ENCODE measurements at places on chromosomes 11 and 22. TPM values are rescaled to one million over a fixed set of nuclear protein-coding genes. Genes with fewer than 3 reads are reported as not detected.

GRCh38 chr11:126511475-126512115, 156.1 kb downstream of the ST3GAL4 start:
- DNase-seq: no peak

GRCh38 chr22:50031189-50032091, 18.9 kb upstream of the IL17REL start:
- no peak for DNase-seq

- no peak for DNase-seq
These were observed 5.0 kb upstream of the CCND1 start for GRCh38 chr11:69635804-69636511.

ILK gene
- 298 TPM for total RNA-seq

DNA sequence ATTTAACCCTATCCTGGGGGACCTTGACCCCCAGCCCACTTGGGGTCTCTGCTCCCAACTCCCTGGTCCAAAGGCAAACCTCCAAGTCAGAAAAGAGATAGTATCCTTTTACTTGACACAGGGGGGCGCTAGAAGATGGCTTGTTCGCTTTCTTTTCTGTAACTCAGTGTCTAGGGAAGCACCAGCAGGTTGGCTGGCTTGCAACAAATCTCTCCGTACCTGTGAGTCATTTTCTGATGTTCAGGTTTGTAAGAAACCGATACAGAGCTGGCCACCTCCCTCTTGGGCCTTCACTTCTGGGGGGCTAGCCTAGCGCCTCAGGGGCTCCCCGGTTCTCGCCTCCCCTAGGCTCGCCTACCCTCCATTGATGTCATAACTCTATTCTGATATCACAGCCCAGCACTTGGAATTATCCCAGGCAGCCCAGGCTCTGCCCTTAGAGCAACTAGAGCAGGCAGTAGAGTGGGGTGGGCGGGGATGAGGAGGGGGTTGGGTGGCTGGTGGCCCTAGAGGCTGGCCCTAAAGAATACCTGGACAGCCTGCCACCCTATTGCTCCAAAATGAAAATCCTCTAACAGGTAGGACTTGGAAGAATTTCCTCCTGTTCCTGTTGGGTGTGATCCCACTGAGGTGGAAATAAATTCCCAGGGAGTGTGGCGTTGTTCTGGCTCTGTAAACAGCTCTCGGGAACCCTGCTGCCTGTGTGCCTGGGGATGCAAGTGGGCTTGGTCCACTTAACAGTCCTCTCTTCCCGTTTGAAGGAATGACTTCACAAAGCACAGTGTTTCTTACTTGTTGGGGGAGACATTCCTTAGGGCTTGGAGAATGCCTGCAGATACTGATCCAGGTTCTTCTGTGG, 69.4 kb downstream of the OSBP2 start:
- peak; percentile 79 for DNase-seq

NFAM1 gene
- not detected for total RNA-seq

DNA sequence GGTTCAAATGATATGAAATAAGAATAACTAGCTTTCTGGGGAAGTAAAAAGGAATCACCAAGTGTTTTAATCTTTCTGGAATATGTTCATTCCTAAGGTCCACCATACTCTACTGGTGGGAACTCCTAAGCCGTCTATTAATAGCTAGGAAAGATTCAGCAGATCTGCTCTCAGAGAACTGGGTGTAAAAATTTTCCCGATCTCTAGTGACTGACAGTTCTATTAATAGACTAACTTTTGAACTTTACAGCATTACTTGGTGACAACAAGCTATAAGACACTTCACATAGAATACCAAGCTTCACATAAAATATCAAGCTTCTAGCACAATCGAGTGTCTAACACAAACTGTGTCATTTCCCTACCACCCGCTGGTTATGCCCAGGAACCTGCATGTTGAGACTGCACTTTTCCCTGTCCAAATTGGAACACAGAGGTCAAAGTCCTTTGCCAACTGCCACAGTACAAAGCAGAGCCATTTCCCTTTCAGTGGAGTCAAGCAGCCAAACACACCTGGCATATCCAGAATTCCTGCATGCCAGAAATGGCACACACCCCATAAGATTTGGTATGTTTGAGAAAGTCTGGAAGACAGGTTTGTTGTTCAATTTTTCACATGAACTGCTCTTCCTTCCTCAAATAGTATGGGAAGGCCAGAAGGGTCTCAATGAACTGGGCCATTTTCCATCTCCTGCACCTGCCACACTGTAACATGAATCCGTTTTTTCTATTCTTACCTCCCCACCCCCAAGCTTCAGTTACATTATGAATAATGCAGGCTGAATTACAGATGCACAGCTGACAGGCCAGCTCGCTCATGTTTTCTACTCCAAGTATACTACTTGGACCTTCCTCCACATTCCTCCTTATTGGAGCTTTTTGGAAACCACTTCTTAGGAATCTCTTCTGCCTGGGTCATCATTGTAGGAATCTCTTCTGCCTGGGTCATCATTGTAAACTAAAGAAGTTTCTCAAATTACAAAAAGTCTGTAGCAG, 3.7 kb downstream of the OSBP start:
- DNase-seq: peak; percentile 33

- DNase-seq: peak; percentile 24
These were observed 5.2 kb downstream of the IGSF9B start for GRCh38 chr11:133951327-133952198.

- DNase-seq: no peak
These were observed 116.9 kb upstream of the PAX6 start for GRCh38 chr11:31927982-31928381.

GRCh38 chr11:8373519-8374432, 110.1 kb upstream of the LMO1 start:
- no peak for DNase-seq

DNA sequence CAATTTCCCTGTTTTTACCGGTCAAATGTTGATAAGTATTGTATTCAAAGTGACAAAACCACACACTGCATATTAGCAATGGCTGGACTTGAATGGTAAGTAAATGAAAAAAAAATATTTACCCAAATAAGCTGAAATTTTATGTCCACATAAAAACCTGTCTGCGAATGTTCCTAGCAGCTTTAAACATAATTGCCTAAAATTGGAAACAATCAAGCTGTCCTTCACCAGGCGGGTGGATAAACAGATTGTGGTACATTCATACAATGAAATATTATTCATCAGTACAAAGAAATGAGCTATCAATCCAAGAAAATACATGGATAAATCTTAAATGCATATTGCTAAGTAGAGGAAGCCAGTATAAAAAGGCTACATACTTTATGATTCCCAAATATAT, 1067.8 kb downstream of the LRRC4C start:
- DNase-seq: no peak

DNA sequence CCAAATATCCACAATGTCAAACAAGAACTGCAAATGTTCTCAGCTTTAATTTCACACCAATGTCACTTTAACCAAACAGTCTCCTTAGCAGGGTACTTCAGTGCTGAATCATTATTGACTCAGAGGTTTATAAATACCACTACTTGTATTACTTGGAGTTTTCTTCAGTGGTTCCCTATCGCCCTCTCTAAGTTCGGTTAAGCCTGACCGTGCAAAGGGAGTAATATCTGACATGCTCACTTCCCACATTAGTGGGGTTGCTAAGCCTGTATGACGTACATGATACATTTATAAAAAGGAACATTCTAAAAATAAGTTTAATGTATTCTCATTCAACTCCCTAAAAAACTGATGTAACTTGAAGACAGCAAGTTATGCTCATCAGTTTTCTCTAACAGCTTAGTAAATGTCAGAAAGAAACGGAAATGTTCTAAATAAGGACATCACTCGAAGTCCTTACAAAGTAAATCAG, 93.1 kb upstream of the ZC3H12C start:
- peak; percentile 84 for DNase-seq
